ENCODE measurements at places on chromosomes 5 and 9.
A peak's percentile ranks its signal among the peaks of the same experiment; 100 is the strongest.

DNA sequence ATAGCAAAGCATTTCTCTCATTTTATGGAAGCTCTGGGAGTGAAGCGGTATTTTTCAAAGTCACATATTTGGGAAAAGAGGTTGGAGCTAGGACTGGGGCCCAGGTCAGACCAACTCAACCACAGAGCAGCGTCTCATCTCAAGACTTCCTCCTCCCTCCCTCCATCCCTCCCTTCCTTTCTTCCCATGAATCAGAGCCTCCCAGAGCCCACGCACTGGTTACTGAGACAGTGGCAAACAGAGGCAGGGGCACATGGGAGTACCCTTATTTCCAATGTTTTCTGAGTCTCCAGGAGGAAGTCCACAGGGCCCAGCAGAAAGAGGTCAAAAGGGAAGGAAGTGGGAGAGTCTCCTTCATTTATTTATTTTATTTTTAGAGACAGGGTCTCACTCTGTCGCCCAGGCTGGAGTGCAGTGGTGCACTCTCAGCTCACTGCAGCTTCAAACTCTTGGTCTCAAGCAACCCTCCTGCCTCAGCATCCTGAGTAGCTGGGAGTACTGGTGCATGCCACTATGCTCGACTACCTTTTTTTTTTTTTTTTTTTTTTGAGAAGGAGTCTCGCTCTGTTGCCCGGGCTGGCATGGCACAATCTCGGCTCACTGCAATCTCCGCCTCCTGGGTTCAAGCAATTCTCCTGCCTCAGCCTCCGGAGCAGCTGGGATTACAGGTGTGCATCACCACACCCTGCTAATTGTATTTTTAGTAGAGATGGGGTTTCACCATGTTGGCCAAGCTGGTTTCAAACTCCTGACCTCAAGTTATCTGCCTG, 52.5 kb upstream of the CDKN2AIPNL start:
- no peak for DNase-seq

DNA sequence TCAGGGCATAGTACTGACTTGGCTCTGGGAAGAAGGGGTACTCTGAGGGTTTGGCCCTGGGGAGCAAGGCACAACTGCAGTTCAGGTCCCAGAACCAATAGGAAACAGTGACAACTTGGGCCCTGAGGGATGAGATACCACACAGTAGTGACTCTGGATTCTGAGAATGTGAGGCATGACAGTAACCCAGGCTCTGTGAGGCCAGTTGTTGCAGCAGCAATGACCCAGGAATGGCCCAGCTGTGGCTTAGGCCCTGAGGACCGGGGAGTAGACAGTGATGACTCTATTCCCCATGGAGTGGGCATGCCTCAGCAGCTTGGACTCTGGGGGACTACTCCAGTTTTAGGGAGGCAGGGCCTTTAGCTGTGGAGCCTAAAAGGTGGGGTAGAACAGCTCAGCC, 21.5 kb upstream of the NFIL3 start:
- DNase-seq: no peak

- DNase-seq: no peak
These were observed 41.2 kb downstream of the ANKH start for GRCh38 chr5:14830210-14831005.

GRCh38 chr9:69963803-69964202, 79.8 kb upstream of the MAMDC2 start:
- DNase-seq: no peak

- no peak for DNase-seq
These were observed 637.2 kb upstream of the GRAMD2B start for GRCh38 chr5:125786021-125786420.

DNA sequence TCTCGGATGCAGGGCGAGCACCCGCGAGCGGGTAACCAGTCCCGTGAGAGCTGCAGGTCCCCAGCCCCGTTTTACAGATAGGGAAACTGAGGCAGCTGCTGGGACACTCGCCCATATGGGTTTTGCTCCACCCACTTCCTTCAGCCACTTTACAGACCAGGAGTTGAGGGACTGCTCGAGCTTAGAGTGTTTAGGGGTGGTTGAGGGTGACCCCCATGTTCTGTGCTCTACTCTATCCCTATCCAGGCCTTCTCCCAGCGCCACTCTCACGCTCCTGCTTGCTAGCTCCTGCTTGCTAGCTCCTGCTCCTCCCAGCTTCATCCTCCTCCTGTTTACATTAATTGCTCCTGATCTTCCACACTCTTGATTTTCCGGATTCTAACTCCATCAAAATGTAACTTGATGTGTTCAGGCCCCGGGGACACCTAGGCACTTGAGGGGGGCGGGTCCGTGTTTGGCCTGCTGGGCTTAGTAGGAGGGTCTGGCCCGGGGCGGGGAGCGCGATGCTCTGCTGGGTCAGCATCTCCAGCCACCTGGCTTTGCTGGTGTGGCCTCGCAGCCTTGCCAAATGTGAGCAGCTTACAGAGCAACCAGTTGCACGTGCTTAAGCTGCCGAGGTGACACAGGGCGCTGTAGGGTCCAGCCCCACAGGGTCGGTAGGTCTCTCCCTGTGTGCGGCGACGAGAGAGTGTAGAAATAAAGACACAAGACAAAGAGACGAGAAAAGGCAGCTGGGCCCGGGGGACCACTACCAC, 1.5 kb upstream of the PTGES2 start:
- DNase-seq: no peak

DNA sequence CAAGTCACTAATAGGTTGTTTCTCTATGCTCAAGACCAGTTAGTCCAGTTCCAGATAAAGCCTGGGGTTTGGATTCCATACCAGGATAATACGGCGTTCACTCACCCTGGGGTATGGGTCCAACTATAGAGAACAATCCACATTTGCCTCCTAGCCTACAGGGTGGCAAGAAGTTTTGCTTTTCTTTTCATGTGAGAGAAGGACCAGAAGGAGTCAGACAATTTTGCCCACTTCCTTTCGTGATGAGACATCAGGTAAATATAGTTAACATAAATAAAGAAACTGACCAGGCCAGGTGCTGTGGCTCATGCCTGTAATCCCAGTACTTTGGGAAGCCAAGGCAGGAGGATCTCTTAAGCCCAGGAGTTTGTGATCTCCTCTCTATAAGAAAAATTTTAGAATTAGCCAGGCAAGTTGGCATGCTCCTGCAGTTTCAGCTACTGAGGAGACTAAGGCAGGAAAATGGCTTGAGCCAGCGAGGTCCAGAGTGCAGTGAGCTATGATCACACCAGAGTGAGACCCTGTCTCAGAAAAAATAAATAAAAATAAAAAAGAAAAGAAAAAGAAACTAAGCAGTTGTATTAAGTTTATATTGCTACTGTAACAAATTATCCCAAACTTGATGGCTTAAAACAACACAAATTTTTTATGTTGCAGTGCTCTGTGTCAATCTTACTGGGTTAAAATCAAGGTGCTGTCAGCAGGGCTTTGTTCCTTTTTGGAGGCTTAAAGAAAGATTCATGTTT, 7.5 kb upstream of the REEP5 start:
- DNase-seq: no peak

DNA sequence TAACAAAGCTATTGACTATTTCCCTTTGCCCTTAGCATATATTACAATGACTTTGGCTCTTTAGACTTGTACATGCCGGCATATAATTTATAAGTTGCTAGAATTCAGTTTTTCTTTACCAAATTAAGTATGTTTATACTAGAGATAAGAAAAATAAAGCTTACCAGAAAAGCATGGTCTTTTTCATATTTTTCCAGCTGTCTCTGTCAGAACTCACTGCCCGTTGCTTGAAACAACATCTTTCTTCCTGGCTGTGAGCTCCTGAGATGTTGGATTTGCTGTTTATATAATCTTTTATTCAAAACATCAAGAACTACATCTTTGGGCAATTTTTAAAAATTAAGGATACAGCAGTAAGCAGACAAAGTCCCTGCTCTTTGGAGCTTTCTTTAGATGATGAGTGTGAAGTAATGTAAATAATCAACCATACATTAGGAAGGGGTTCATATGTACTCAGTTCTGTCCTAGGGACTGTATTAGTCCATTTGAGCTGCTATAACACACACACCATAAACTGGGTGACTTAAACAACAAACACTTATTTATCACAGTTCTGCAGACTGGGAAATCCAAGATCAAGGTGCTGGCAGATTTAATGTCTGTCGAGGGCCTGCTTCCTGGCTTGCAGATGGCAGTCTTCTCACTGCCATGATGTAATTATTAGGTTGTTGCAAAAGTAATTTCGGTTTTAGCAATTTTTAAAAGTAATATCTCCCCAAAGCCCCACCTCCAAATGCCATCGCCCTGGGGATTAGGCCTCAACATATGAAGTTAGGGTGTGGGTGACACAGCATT, 45.4 kb upstream of the RANBP3L start:
- no peak for DNase-seq

DNA sequence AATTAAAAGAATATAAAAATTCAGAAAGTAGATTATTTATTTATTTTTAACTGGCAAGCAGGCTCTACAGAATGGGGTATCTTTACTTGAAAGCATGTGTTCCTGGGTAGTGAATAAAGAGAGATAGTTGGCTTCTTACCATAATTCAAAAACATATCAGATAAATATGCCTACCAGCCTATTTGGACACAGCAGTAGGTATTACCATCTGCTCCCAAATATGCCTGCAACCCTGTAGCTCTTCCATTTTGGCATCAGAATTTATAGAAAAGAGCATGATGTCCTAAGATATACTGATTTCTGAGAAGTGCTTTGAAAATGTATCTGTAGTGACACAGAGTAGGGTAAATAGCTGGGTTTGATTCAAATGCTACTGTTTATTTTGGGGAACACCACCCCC, 1300.5 kb upstream of the DMAC1 start:
- DNase-seq: no peak

- DNase-seq: no peak
These were observed 19.4 kb upstream of the RECK start for GRCh38 chr9:36017278-36017677.

DNA sequence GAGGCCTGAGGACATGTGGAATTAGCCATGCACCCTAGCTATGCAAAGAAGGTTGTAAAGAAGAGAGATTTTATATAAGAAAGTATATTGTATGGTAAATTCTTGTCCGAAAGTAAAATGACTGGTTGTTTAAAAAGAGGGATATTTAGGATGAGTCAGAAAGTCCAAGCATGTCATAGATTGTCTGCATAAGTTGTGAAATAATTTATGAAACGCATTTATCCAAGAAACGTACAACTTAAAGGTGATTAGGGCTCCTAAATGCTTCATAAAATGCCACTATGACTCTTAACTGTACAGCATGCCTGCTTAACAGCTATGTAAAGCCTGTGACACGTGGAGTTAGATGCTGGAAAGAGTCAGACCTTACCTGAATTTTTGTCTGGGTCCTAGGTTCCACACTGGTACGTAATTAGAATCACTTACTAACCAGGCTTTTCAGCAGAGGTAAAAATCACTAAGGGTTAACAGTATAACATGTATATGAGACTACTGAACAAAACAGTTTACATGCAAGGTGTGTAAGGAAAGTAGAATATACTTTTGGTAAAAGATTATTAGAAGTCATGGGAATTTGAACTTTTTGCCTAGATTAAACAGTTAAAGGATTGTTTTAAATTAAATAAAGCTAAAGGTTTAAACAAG, 37.0 kb upstream of the ARL15 start:
- no peak for DNase-seq

GRCh38 chr5:315488-316209, 5.9 kb upstream of the AHRR start:
- DNase-seq: no peak

- peak; percentile 4 for DNase-seq
These were observed 49.5 kb upstream of the SARDH start for GRCh38 chr9:133787754-133788025.

- DNase-seq: no peak
These were observed 1.9 kb downstream of the CD14 start for GRCh38 chr5:140631036-140631417.

GRCh38 chr9:127779136-127779981, 893 bp upstream of the SH2D3C start:
- DNase-seq: peak; percentile 53

DNA sequence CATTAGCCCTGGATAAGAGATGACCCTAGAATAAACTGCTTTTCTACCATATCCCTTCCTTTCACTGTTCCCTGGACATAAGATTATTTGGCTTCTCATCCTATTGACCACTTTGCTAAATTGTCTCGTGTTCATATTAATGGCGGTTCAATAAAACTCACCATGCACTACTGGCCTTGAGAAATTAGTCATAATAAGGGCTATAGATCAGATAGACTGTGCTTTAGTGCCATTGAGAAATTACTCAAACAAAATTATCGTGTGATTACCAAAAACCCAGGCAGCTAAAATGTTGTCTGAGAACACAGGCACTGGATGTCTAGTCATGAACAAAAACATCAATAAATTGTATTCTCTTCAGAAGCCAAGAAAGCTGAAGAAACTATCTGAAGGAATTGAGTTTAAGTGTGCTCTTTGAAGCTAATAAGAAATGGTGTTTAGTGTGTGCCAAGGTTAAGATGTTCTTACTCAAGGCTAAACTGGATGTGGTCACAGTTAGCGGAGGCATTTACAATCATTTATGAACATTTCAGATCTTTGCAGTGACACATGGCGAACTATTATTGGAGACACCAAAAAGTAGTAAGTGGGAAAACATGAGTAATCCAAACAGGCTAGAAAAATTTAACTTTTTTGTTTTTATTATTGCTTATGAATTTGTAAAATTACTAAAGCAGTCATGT, 460.4 kb upstream of the RORB start:
- DNase-seq: no peak

DNA sequence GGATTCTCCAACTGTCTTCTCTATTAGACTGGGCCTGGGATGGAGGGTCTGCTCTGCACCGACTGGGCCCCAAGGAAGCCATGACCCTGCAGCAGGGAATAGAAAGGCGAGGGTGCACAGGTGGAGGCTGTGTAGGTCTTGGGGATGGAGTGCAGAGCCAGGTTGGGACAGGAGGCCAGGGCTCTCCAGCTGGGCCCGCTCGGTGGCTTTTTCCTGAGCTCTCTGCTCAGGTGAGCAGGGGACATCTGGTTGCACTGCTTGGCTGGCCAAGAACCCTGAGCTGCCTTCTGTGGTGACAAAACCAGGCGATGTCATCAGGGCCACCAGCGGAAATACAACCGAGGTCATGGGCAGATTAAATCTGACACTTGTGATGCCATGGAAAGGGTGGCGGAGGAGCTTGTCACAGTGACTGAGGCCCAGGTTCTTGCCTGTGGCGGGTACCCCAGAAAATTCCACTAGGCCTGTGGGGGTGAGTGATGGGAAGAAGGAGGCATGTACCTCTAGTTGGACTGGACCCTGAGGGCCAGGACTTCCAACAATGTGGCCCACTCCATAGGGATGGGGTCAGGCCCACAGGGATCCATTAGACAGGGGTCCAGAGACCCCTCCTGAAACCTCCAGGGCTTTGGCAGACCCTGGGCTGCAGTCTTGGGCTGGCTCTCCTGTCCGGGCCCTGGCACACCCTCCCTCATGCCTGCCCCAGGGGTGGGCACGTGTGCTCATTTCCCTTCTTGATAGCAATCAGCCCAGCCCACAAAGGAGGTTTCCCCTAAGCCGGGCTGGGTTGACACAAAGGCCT, 4.4 kb upstream of the IL3 start:
- no peak for DNase-seq

- peak; percentile 23 for DNase-seq
These were observed 82.7 kb downstream of the HSD17B3 start for GRCh38 chr9:96219026-96219899.

- no peak for DNase-seq
These were observed 425.6 kb upstream of the MEF2C start for GRCh38 chr5:89308606-89309040.
